Hematopoietic multipotent progenitor cell treated with erythropoietin and hydrocortisone succinate and interleukin-3 and kit ligand, for 6 days (in vitro differentiated cells): ENCODE measurements at places on chromosomes 16 and 17.

- no peak for DNase-seq
Measured at GRCh38 chr16:66921729-66922450, 3.2 kb upstream of the CDH16 start.

GRCh38 chr17:74037320-74037719 is 166.2 kb upstream of the RPL38 start:
- peak; percentile 91 for DNase-seq

DNA sequence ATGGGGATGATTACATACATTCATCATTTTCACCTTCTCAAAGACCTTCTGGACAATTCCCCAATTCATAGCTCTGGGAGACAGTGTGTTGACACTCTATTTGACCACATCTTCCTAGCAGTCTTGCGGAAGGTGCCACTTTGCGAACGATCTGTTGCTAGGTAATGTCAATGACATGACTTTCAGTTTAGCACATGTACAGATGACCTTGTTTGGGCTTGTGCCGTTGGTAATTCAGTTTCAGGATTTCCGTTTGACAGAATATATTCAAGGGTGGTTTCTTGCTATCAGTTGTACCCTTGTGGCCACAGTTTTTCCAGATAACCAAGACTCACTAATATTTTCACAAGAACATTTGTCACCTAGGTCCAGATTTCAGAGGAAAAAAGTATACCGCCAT is 478.2 kb downstream of the WWOX start:
- peak; percentile 57 for DNase-seq

GRCh38 chr17:34143430-34143829 is 111.7 kb upstream of the CCL2 start:
- DNase-seq, result no peak

GRCh38 chr17:55728833-55729232 is 6.2 kb upstream of the TMEM100 start:
- DNase-seq, result no peak

DNA sequence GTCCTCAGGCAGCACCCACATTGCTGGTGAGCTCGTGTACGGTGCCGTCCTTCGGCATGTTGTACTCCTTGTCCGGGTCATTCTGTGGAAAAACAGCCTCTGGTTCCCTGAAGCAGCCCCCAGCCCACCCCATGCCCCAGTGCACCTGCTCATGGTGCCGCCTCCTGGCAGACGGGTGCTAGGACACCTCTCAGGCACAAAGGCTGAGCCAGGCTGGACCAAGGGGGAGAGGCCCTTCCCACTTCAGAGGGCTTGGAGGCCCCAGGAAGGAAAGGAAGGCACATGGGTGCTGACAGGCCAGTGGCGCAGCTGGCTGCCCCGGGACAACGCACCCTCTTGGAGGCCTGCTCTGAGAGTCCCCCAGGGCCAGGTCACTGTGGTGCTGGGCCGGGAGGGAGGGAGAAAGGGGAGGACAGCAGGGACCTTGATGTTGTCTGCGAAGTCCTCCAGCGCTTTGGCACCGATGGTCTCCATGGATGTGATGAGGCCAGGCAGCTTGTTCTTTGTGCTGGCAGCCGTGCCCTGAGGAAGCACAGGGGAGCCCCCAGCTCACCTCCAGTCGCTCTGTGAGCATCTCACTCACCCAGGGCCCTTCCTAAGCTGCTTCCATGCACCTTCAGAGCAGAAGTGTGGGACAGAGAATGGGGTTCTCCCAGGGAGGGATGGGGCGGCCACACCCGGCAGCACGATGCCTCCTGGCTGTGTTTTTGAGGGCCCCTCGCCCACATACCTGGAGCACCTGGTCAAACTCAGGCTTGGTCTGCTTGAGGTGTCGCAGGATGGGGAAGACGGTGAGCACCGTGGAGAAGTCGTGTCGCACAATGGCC is 9.3 kb downstream of the ZACN start:
- DNase-seq, result no peak

DNA sequence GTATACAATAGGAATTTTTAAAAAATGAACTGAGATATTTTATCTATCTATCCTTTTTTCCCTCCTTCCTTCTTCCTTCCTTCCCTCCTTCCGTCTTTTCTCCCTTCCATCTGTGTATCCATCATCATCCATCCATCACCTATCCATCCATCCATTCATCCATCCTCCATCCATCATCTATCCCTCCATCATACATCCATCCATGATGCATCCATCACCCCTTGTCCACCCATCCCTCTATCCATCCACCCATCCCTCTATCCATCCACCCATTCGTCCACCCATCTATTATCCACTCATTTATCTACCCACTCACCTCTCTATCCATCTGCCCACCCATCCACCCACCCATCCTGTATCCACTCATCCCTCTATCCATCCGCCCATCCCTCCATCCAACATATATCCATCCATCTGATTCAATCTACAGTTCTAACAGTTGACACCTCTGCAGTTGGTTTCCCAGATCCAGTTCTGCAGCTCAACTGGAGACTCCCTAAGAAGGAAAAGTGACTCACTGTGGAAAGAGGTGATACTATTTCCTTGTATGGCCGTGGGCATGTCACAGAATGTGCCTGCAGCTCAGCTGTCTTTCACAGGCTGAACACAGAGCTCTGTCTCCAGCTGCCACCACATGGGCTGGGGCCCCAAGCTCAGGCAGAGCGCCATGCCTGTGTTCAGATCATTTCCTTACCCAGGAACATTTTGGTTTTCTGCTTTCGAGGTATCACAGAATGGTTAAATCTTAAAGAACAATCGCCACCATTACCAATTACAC is 130.8 kb downstream of the XYLT1 start:
- DNase-seq, result no peak

DNA sequence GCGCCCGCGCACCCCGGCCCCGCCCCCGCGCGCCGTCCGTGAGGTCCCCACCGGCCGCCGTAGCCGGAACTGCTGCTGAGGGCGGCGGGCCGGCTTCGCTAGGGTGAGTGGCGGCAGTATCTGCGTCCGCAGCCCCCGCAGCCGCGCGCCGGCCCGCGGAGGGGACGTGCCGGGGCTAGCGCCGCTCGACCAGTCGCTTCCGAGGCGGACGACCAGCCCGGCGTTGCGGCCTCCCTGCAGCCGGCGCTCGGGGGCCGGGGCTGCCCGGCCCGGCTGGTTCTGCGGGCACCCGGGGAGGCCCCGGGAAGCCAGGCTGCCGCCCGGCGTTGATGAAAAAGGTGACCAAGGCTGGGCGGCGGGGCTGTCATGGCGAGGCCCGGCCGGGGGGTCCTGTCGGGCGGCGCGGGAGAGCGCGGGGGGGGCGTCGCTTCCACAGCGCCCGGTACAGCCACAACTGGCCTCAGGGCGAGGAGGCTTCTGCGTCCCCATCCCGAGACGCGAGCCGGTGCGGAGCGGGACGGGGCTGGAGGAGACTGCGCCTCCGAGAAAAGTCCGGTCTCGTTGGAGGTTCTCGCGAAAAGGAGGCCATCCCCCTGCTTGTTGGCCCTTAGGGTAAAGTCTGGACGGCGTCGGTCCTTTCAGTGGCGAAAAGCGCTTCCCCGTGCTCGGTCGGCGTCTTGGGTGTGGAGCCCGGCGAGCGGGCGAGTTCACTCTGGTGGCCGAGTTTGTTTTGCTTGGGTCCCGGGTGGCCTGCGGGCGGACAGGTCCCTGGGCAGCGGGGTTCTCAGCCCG is at the start of gene CRAMP1:
Gene CRAMP1, plus strand, starts transcription at position 41 of the 792 bp plus-strand sequence. CDS start 2,280 bp downstream, outside the sequence.
- peak; percentile 54 for DNase-seq

DNA sequence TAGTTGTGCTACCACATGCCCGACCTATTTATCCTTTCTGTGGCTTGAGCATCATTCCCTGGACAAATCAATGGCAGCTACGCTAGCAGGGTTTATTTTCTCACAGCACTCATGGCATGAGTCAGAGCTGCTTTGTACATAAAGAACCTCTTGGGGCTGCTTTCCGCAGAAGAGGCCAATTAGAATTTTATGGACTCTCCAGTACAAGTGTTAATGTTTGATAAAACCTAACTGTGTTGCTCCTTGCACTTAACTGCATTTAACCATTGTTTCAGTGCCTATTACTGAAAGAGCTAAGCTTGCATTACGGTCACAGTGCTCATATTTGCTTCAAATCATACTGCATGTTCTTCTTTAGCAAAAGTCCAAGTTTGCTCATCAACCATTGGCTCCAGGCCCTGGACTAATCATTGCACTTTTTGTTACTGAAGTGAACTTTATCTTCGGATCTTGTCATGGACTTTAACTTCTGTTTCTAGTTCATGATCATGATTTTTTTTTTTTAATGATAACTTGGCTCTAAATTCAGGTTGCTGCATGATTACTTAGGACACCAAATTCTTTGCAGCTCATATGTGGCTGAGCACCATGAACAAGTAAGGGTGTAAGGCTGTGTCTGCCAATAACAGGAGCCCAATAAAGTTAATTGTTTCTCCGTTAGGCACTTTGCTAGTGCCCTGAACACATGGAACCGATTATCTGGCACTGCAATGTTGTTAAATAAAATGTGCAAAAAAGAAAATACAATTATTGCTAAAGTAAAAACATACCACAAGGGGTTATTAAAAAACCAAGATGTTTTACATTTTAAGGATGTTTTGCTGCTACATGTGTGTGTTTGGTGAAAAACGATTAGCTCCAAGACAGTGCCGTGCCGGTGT is 492.2 kb downstream of the KCNJ2 start:
- DNase-seq, result no peak

DNA sequence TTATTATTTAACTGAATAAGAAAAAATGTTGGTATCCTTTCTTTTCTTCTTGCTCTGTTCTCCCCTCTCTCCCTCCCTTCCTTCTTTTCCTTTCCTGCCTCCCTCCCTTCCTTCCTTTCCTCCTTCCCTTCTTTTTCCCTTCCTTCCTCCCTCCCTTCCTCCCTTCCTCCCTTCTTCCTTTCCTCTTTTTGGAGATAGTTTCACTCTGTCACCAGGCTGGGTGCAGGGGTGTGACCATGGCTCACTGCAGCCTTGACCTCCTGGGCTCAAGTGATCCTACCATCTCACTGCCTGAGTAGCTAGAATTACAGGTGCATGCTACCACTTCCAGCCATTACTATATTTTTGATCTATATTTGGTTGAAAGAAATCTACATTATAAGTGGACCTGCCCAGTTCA is 5.7 kb upstream of the RUSF1 start:
- no peak for DNase-seq

DNA sequence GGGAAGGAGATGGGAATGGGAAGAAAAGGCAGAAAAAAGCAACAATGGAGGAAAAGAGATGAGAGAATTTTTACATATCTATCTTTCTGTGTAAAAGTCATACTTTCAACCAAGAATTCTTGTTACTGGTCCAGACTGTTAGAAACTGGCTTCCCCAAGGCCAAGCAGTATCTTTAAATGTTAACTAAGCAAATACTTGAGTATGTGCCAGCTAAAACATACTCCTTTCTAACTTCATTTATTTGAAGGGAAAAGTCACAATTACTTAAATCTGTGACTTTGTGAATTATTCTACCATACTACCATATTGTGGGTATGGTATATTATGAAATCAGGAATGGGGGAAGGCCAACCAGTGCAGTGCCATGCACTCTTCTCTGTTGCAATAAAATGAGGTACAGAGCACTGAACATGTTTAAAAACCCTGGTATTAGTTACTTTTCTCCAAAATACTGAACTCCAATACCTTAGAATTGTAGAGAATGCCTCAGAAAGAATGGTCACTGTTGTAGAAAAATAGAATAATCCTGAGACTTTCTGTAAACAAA is 92.3 kb upstream of the C17orf78 start:
- no peak for DNase-seq

- no peak for DNase-seq
Measured at GRCh38 chr16:48524348-48525200, 85.4 kb downstream of the N4BP1 start.

DNA sequence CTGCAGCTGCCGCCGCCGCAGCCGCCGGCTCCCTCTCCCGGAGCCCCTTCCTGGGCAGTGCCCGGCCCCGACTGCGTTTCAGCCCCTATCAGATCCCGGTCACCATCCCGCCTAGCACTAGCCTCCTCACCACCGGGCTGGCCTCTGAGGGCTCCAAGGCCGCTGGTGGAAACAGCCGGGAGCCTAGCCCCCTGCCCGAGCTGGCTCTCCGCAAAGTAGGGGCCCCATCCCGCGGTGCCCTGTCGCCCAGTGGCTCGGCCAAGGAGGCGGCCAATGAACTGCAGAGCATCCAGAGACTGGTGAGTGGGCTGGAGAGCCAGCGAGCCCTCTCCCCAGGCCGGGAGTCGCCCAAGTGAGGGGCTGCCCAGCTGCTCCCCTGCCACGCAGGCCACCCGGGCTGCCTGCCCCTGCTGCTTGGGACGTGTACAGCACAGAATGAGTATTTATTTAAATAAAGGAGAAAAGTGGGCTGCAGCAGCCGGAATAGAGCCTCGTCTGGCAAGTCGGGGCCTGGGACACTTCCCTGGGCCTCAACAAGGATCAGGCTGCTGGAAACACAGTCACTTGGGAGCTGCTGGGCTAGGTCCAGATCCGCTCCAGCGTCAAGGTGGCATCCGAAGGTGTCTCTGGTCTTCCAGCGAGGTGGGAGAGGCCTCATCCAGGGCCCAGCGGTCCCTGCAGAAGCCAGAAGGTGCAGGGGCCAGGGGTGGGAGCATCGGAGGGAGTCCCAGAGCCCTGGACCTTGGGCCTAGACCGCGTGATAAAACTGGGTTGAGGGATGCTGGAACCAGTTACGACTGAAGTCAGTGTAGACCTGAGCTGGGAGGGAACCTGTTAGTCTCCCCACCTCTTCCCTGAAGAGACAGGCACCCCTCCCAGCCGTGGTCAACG is 8.8 kb downstream of the TBX2 start:
- DNase-seq, result peak; percentile 4

GRCh38 chr17:78332991-78333390 is 26.9 kb downstream of the SOCS3 start:
- no peak for DNase-seq

DNA sequence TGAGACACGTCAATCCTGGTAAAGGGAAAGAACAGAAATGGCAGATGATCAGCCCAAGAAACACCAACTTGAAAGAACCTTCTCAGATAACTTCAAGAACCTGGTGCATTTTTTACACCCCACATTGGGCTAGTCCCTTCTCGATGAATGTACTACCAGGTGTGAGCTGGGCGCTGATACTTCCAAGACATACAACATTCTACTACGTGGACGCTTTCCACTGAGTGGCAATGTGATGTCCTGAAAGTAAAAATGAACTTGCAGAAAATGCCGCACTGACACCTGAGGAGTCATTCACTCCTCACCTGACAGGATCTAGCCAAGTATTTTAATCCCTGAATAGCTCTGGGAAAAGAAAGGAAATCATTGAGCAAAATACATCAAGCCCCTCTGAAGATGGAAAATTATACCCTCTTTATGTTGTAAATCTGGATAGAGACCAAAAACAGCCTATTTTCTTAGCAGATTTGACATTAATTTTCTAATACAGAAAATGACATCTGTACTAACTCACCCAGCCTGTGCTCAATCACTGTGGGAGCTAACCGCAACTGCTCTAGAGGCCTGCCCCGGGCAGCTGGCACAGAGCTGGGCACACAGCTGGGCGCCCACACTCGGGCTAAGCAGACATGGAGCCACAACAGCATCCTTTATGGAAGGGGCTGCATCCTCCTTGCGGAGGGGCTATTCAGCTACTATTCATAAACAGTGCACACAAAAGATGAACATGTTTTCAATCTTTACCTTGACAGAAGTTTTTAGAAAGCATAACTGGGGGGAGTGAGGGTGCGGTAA is 16.2 kb downstream of the SNN start:
- DNase-seq, result no peak

DNA sequence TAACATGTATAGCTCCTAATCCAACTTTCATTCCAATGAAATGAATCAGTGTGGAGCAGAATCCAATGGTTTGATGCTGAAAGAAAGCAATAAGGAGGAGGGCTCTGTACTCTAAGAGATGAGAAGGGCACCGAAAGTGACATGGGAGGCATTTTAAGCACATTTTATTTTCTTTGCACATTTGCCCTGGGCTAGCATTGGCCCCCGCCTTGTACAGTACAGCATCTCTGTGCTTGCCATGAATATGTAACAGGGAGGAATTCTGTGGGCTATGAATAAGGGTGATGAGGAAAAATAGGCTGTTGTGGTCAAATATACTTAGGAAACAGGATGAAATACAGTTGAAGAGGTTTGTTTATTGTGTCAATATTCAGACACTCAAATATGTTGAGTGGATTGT is 45.2 kb upstream of the SHISA6 start:
- DNase-seq, result no peak
